ENCODE measurements at places on chromosomes 4 and X.
A peak's percentile ranks its signal among the peaks of the same experiment; 100 is the strongest.

DNA sequence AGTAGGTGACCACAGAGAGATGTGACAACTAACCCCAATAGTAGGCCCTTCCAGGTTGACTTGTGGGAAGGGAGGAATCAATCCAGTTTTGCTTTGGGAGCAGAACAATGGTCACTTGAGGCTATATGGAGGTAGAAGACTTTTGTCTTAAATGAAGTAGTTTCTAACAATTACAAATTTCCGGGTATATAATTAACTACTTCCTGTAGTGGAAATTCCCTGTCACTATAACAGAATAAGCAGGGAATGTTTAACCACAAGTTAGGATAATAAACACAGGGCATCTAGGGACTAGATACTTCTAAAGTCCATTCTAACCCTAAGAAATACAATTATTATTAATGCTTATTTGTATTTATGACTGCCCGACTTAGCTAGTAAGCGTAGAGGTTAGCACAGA is 99.0 kb upstream of the TRPC3 start:
- DNase-seq = no peak

DNA sequence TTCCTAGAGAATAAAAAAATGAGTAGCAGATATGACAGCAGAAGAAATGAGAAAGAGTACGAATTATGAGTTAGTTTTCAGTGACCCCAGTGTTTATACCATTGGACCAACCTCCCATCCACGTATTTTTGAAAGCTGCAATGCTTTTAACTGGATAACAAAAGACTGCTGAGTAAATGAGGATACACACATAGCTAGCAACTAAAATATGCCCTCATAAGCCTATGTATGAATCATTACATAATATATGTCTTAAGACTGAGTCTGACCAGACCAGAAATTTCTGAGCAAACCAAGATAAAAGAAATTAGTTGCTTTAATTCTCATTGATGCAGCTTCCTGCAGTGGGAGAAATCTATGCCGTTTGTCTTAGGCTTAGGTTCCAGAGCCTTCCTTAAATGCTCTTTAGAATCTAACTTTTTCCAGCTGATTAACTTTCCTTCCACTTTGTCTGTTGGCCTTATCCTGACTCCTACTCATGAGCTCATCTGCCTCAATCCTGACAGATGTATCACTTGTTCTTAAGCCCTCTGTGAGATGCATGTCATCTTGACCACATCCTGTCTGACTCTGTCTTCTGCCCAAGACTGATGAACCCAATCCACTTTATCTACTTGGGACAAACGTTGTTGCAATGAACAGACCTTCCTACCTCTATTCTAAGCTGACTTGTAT is 301.4 kb upstream of the AADAT start:
- no peak for DNase-seq

DNA sequence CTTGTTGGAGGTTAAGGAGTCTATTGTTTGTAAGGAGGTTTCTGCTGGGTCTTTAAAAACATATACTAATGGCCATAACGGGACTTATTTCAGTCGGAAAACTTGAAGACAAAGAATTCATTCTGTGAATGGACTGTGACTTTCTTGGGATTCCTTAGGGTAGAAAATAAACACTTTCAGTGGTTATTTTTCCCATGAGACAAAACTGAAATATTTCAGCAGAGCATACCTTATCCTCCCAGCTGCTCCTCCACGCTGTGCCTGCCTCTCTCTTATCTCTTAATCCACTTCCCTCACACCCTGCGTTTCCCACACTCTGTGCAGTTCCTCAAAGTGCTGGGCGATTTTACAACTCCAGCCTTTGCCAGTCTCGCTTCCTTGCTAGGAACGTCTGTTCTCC is 47.1 kb upstream of the SORBS2 start:
- DNase-seq = no peak

GRCh38 chrX:20116577-20117240 is at the start of gene MAP7D2:
Gene MAP7D2 (minus strand): TSS chrX:20116907. CDS start chrX:20116879, 28 bp downstream.
- no peak for DNase-seq

DNA sequence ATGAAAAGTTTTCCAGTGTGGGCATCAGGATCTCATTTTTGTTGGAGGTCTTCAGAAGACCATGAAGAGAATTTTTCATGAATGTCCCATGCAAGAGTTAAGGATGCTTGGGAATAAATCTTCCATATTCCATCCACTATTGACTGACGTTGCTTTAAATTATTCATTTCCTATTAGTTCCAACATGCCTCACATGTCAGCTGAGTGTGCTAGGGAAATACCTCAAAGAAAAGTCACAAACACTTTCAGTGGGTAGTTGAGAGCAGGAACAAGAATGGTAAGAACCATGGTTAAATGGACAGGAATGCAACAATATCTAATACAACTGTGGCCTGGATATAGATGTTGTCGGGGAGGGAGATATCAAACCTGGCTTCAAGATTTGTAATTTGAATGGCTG is 610.1 kb downstream of the TECRL start:
- no peak for DNase-seq

DNA sequence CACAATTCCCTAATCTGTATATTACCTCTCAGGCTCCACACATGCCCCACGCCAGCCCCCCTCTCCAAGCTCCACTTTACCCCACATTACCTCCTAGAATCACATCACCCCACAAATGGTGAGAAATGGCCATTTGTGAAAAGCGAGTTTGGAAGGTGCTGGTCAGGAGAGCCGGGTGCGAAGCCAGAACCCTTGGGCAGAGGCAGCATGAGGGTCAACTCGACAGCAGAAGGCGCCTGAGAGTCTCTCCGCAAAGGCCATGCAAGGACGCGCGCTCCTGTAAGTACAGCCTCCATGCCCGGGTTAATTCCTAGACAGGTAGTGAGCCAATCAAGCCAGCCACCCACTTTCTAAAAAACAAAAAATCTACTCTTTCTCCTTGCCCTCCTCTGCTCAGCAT is 42.4 kb downstream of the RHOXF2 start:
- DNase-seq = no peak

- DNase-seq = no peak
Observed at GRCh38 chr4:142091691-142092182, 455.4 kb downstream of the IL15 start.

DNA sequence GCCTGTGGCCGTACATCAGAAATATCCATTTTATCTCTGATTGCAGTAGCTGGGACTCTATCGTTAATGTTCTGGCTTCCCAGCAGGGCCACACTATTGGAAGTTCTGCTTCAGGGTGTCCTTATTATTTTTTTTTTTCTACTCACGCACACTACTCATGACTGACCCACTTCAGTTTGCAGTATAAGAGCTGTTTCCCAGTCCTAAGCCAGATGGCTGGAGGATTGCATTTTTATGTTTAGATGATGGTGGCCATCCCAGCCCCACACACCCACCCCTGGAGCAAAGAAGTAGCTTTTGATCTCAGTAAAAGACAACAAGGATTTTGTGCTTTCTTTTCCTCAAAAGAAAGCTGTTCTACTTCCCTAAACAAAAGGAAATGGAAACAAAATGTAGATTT is 557.0 kb upstream of the GALNTL6 start:
- no peak for DNase-seq

- no peak for DNase-seq
Observed at GRCh38 chr4:120557372-120557771, 365.2 kb downstream of the PRDM5 start.

- DNase-seq = no peak
Observed at GRCh38 chr4:73520821-73521220, 39.3 kb downstream of the AFM start.

DNA sequence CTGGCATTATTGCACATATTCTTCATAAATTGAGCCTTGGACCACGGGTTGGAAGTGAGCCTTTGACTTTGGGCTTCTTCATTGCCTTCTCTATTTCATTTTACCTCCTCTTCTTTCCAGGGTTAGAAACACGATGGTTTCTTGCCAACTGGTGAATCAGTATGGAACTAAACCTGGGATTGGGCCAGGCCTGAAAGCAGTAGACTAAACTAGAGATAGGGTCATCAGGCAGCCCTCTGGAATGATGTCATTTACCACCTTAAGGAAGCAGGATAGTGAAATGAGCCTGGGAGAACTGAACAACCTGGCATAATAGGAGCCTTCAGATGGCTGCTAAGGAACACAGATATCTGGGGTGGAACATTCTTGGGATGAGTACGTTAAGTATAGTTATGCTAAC is 67.5 kb upstream of the ATP8A1 start:
- no peak for DNase-seq

DNA sequence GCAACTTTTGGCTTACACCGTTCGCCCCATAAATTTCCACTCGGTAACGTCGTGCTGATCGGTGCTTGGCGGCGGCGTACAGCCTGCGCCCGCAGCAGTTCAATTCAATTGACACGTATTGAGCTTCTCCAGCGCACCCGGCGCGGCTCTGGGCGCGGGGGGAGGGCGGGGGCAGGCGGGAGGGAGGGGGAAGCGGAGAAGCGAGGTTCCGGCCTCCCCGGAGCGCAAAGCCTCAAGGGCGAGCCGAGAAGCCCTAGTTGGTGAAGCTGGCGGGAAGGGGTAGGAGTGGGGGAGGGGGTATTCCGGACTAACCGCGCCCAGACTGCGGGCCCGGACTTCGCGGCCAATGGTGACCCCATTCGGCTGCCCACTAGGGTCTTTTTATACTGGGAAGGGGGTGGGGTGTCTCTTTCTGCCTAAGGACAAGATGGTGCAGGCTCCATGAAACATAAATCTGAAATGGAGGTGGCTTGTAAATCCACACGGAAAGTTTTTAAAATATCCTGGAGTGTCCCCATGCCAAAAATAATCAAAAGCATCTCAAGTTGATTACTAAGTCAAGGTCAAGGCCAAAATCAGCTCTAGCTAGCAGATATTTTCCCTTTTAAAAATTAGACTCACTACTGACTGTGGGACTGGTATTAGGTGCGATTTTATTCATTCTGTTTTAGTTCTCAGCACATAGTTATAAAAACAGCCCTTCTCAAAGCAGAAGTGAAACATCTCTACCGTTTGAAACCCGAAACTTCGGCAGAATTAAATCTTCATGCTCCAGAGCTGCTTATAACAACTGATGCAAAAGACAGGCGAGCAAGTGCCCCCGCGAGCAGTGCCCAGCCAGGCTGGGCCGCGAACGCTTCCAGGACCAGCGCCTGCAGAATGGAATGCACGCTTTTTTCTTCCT is 1.5 kb upstream of the BCOR start:
- DNase-seq = no peak

- DNase-seq = no peak
Observed at GRCh38 chrX:40267334-40268187, 169.8 kb upstream of the BCOR start.

- peak; percentile 91 for DNase-seq
Observed at GRCh38 chr4:123418351-123418931, 21.8 kb downstream of the SPRY1 start.

- DNase-seq = no peak
Observed at GRCh38 chrX:10821293-10821692, 200.9 kb upstream of the MID1 start.

DNA sequence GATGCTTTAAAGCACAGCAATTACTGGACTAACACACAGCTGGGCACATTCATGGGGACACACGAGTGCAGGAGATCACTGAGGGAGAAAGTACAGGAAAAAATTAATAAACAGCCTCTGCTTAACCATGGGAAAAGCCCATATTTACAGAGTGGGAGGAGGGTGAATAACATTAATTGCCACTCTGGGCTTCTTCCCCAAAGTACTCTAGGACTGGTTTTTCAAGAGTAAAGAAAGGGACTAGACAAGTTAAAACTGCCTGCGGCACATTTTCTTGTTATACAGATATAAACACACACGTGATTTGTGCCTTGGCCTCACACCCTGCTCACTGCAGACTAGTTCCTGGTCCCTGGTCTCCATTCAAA is 179.7 kb upstream of the TET2 start:
- DNase-seq = peak; percentile 20

DNA sequence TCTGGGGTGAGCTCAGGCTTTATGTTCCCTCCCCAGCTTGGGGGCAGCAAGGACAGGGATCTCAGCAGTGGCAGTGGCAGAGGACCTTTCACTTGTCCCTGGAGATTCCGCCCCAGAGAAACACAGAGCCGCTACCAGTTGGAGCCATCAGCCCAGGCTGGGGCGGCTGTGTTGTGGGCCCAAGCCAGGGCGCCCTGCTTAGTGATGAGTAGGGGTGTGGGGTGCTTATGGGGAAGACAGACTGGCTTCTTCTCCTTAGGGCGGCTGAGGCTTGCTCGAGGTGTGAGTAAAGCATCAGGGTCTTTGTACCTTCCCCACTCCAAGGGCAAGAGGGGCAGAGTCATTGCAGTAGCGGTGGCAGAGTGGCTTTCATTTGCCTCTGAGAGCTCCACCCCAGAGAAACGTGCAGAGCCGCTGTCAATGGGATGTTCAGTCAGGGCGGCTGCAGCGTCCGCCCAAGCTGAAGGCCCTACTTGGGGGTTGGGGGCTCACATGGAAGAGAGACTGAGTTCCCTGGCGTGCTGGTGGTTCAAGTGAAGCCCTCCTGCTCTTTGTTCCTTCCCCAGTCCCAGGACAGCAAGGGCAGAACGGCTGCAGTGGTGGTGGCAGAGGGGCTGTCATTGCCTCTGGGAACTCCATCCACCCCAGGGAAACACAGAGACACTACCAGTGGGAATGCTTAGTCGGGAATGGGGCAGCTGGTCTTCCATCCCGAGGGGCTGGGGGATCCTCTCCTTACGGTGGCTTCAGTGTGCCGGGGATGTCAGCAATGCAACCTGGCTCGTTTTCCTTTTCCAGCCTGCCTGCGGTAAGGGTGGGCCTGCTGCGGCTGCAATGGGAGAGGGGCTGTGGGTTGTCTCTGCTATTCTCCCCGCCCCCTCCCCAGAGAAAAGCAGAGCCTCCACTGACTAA is 2142.5 kb upstream of the TENM3 start:
- DNase-seq = no peak

DNA sequence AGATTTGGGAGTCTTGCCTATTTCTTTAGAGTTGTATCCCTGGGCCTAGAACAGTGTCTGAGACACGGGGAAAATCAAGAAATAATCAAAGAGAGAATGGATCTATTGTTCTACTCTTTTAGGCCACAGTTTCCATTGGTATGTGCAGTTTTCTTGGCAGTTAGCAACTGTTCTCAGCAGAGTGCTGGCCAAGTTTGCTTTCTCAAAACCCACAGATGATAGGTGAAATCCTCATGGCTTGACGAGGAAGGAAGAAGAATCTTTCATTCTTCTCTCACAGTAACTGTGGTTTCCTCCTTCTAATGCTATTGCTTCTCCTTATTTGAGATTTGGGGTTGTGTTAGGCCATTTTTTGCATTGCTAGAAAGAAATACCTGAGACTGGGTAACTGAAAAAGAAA is 42.2 kb downstream of the AGA start:
- no peak for DNase-seq

DNA sequence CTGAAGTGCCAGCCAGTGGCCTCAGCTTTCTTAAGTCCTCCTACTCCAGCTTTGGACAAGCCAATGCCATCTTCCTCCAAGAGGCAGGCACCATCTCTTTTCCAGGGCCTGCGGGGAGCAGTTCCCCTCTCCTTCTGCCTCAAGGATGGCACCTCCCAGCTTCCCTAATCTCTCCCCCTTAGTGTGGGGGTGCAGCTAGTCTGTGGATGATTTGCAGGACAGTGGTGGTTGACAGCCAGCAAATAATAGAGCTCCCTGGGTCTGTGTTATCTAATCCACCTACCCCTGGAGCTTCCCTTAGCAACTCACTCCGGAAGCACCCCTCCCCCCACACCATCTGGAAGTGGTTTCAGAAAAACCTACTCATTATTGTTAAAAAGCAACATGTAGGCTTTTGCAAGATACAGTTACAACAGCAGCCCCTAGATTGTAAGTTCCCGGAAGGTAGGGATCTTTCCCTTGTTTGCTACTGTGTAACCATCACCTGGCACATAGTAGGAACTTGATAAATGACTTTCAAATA is 247.1 kb downstream of the BCOR start:
- DNase-seq = no peak

Data from NCI-H1105 treated with DMSO at 0.1 percent for 48 hours (cell line).